Gastroesophageal sphincter (tissue), 4 donors: ENCODE measurements at places on chromosomes 7 and 10. TPM values are rescaled to one million over a fixed set of nuclear protein-coding genes. Genes with fewer than 3 reads are reported as not detected.

The NANOS1 gene
- total RNA-seq = 19.9 TPM

- no peak for ATAC-seq
Observed at GRCh38 chr7:1591876-1592275, 22.0 kb upstream of the PSMG3 start.

The POU6F2 gene
- total RNA-seq = 0.66 TPM

The C10orf90 gene
- not detected for total RNA-seq

DNA sequence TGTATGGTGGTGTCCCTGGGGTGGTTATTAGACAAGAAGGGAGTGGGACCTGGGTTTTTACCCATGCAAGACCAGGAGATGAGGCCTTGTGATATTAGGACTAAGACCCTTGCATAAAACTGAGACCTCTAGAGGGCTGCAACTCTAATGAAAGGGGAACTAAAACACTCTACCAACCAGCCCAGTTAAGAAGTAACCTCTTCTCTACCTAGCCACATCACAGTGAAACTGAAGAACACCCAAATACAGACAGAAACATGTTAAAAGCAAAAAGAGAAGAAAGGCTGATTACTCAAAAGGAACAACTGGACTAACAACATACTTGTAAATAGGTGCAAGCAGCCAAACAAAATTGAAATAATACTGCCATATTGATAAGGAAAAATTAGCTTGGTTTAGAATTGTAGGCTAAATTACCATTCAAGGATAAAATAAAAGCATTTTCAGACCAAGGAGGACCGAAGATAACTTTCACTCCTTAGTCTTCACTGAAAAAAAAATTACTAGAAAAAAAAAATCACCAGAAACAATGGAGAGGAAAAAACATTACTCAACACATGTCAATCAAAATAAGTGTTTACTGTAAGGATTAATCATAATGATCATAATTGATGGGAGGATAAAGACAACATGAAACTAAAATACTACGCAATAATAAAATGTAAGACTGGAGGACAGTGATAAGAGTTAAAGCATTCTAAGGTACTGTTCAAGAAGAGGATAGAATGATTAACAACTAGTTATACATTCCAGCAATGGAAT, 27.6 kb downstream of the ERLIN1 start:
- ATAC-seq = no peak

GRCh38 chr10:50574931-50575330, 48.8 kb downstream of the SGMS1 start:
- no peak for ATAC-seq

DNA sequence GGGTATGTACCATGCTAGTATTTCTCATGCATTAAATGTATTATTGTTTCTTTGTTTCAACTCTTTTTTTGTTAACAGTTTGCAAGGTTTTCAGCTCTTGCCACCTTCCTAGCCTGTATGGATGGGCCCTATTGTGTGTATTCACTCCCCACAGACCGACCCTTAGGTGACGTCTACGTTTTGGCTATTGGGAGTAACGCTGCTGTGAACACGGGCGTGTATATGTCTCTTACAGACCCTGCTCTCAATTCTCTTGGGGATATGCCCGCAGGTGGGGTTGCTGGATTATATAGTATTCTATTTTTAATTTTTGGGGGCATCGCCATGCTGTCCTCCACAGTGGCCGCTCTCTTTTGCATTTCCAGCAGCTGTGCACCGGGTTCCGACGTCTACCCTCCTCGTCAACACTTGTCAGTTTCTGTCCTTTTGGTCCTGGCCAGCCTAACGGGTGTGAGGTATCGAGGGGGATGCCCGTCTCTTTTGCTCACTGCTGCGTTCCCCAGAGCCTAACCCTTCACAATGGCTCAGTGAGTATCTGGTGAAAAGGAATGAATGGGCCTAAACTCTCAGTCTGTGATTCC, 64.1 kb upstream of the GNA12 start:
- no peak for ATAC-seq

- ATAC-seq = peak; percentile 19
Observed at GRCh38 chr10:35420827-35421552, 84.7 kb downstream of the CCNY start.

The IDI2 gene
- not detected for total RNA-seq

GRCh38 chr10:48478980-48479811, 125.7 kb downstream of the ARHGAP22 start:
- ATAC-seq = no peak

DNA sequence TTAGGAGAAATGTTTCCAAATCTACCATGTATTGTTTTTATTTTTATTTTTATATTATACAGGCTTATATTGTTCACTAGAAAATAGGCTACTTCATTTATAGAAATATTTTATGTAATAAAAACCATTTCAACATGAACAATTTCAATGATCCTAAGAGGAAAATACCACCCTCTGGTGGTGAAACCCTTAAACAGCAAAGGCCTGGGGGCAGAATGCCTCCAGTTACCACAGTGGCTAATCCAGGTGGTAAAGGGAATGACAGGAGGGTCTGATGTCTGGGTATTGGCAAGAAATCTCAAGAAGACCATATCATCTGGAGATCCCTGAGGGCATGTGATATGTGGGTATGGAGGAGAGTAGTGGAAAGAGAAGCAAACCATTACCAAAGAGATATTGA, 19.3 kb downstream of the MACC1 start:
- ATAC-seq = no peak

DNA sequence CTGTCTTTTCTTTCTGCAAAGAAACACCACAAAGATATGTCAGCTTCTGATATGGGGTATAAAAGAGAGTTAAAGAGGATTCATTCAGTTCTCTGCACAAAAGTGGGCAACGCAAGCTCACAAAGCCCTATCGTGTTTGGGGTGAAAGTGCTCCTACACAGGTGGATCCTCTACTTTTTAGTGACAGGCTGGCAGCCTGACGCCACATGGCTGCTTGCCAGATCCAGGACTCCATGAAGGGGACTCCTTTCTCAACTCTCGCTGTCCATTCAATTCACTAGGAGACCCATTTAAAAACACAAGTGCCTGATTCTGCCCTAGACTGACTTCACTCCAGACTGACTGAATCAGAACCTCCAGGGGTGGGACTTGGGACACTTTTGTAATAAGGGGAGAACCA, 8.0 kb downstream of the PARP12 start:
- no peak for ATAC-seq

The SPDYE2 gene
- not detected for total RNA-seq

The SPDYE16 gene
- 0.42 TPM for total RNA-seq

DNA sequence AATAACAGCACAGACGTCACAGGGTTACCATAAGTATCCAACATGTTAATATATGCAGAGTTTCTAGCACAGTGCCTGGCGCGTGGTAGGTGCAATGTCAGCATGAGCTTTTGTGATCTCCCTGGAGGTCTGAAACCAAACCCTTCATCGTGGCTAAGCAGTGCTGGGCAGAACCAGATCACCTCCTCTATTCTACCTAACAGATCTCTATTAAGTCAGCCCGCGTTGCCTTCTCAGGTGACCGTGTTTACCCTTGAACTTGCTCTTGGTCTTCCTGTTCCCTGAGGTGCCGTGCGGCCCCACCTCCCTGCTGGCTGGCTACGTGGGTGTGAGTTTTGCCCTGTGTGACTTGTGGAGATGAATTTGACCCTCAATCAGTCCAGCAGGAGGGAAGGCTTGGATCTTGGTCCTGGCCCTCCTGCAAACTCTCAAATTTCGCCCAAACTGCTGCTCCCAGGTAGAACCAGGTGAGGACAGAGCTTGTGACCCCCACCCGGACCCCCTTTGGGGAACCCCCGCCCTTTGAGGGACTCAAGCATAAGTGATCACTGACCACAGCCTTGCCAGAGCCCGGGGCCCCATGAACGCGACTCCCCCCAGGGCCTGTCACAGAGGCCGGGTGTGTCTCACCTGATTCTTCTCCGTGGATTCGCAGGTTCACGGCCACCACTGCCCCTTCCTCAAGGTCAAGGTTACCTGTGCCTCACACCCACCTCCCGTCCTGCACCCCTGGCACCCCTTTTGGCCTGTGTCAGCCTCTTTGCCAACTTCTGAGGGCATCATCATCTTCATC, 54.2 kb downstream of the ELFN1 start:
- no peak for ATAC-seq

GRCh38 chr10:34766811-34767494, 48.1 kb downstream of the PARD3 start:
- ATAC-seq = no peak

DNA sequence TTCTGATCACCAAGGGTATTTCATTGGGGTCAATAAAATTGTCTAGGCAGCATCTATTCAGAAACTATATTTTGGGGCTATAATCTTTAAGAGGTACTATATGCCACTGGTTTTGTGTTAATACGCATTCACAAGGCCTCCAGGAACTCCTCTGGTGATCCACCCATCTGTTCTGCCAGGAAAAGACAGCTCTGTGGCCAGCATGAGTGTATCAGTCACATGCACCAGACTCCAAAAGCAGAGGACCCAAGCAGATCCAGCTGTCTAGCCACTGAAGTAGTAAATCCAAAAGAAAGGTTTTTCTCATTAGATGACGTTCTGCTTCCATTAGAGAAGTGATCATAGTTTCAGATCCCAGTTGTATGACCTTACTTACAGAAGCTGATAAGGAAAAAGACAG, 199.6 kb upstream of the CELF2 start:
- ATAC-seq = peak; percentile 90

The AOAH gene
- total RNA-seq = 7.6 TPM

The TMEM270 gene
- total RNA-seq = not detected

GRCh38 chr7:76108540-76109233, 60.8 kb downstream of the MDH2 start:
- ATAC-seq = no peak

DNA sequence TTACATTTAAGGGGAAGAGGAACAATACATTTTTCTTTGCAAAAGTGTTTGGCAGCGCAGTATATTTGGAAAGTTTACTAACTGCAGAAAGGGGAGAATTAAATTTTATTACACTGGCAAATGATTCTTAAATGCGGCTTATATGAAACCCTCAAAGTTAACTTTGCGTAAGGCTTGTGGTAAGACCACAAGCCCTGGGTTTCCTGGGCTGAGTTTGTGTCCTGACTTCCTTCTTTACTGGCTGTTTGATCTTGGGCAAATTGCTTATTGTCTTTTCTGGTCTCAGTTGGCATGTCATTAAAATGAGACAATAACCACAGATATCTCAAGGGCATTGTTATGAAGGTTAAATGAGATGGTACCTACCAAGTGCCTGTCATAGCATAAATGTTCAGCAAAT, 106.8 kb downstream of the GLRX3 start:
- ATAC-seq = no peak

The KLF14 gene
- not detected for total RNA-seq

DNA sequence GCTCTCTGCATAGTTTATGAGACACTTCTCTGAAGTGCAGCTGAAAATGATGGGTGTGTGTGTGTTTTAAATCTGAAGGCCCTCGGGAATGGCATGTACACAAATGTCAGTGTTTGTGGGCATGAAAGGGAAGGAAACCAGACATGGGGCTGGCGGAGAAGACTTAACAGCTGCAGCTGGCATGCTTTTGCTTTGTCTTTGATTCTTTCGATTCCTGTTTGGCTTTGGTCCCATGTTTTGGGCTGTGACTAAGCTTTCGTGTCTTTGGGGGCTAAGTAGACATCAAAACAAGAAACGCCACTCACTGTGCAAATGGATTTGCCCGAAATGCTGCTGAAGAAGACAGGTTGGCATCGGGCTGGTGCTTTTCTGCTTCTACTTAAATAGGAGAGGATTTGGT, 179.3 kb downstream of the PFKFB3 start:
- ATAC-seq = no peak

- ATAC-seq = peak; percentile 41
Observed at GRCh38 chr10:3776796-3777571, 8.0 kb downstream of the KLF6 start.

The SAMD9 gene
- total RNA-seq = 5.0 TPM

The CXCL12 gene
- total RNA-seq = 65.7 TPM
